Mammary epithelial cell (primary cell): ENCODE measurements at places on chromosomes 1 and 21. TPM values are rescaled to one million over a fixed set of nuclear protein-coding genes. Genes with fewer than 3 reads are reported as not detected.
A peak's percentile ranks its signal among the peaks of the same experiment; 100 is the strongest.

The FMOD gene
- 0.32 TPM in 1 of 2 replicates, not detected in the other for total RNA-seq

DNA sequence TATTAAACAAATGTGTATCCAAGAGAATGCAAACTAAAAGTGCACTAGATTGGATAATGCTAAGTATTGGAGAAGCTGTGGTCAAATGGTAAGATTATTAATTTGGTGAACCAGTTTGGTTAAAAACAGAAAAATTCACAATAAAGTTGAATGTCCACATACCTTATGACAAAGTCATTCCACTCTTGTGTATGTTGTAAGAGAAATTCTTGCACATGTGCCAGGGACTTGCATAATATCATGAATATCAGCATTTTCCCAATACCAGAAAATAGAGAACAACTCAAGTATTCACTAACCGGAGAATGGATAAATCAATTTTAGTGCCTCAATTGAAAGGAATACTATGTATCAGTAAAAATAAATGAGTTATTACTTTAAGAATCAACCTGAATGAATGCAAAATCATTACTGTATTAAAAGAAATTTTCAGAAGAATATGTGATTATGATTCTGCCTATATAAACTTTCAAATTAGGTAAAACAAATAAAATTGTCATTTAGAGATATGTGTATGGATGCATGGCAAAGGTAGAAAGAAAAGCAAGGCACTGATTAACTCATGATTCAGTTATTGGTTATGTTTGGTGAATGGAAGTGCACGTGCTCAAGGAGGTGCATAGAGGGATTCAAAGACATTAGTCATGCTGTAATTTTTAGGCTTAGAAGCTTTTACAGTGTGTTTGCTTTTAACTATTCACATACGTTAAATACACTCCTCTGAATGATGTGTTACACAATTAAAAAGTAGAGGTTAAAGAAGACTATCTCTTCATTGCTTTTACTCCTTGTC is 217.4 kb upstream of the KCNK2 start:
- DNase-seq = peak; percentile 70

DNA sequence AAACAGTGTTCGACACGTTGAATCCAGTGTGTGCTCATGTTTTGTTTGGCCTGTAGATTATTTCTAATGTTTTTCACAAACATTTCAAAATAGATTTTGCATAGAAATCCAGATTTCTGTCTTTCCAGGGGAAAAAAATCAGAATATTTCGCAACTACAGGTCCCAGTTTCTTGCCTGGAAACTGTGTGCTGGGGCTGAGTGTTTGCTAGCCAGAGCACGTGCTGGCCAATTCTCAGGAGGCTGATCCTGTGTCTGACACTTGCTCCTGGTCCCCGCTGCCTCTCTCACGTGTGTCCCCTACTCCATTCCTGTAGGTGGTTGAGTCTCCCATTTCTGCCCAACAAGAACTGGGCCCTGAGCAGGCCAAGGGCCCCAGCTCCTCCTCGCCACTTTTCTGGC is 2.4 kb downstream of the MAB21L3 start:
- DNase-seq = no peak

DNA sequence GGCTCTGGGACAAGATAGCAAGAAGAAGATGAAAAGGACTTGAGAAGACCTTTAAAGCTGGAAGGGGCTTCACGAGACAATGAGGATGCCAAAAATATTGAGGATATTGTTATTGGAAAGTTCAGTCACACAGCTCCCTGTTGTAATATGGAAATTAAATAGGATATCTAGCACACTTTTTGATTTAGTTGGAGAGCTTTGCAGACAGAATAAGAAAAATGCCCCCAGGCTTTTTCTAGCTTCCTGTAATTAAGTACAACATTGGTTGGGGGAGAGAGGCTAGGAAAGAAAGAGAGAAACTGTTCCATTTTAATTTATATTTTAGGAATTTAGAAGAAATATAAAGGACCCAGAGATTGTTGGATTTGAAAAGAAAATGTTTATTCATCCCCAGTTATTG is 27.5 kb downstream of the RBM11 start:
- no peak for DNase-seq

DNA sequence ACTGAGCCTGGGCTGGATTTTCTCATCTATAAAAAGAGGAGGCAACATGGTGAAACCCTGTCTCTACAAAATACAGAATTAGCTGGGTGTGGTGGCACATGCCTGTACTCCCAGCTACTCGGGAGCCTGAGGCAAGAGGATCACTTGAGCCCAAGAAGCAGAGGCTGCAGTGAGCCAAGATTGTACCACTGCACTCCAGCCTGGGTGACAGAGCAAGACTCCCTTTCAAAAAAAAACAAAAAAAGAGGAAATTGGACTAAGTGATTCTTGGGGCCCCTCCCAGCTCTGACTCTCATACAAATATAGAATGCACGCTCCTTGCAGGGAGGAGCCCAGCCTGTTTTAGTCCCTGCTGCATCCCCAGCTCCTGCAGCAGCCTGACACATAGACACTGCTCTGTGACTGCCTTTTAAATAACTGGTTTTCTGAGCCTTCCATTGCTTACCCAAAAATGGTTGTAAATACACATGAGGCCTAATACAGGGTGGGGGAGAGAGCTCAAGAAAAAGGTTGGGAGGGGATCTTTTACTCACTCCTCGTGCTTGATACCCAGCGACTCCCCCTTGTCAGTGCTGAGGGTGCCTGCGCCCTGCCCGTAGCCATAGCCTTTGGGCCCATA is 17.2 kb downstream of the CSRP1 start:
- DNase-seq = no peak

- no peak for DNase-seq
Measured at GRCh38 chr1:236765831-236766230, 29.3 kb upstream of the MTR start.

DNA sequence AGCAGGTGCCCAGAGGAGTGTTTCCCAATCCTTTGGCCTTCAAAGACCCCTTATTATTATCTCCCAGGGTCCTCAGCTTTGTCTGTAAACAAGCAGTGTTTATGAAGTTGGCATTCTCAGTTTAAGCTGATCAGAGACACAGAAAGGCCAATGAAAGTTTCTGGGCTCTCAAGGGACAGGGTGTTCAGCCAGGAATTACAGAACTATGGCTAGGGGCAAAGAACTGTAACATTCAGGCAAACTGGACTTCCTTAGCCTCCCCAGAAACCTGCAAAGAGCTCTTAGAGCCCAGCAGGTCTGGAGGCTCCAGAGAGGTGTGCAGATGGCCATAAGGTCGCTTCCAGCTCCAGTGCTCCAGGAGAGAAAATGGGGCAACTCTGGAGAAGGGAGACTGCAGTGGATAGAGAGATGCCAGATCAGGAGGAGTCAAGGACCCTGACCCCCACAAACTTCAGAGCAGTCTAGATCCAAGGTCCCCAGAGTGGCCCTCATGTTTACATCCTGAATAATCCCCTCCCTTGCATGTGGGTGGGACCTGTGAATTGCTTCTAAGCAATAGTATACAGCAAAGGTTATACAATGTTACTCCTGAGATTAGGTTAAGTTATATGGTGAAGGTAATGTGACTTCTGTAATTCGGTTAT is 6.2 kb downstream of the ECHDC2 start:
- DNase-seq = no peak

The ASAP3 gene
- 11.8 TPM for total RNA-seq

The BEST4 gene
- total RNA-seq = 0.33 TPM

DNA sequence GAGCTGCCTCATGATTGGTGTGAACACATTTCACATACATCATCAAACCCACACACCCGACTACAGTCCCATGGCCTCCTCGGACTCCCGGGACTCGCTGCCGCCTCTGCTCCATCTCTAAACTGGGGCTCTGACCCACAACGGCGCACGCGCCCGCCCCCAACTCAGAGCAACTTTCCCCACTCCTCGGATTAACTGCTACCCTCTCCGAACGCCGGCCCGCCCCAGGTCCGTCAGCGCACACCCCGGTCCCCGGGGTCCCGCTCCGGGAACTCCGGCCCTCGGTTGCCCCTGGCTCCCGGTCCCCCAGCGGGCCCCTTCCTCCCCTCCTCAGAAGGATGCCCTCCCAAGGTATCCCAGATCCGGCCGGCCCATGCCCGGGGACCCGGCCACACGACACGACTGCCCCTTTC is 740 bp downstream of the DSTYK start:
- DNase-seq = no peak
